Dermis blood vessel endothelial cell (primary cell): ENCODE measurements at places on chromosomes 1 and 21. TPM values are rescaled to one million over a fixed set of nuclear protein-coding genes. Genes with fewer than 3 reads are reported as not detected.

DNA sequence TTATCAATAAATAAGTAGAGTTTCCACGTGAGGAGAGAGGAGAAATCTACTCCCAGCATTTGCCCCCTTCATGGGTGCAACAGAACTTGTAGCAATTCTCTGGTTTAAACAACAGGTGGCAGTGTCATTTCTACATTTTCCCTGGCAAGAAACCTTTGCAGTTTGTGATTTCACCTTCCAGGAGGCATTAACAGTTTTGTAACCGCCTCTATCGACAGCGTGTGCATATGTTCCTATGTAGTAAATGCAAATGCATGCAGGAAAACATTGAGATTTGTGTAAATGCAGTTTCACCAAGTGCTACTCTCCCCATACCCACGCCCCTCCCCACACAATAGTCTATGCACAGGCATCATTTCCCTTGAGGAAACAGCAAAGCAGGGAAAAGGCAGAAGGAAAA is 494.7 kb downstream of the SMYD3 start:
- DNase-seq = peak; percentile 74

- peak; percentile 1 for DNase-seq
These were observed 64.4 kb upstream of the PTGFR start for GRCh38 chr1:78426408-78426807.

- DNase-seq = no peak
These were observed 131.8 kb downstream of the MIS18A start for GRCh38 chr21:32147041-32147440.

DNA sequence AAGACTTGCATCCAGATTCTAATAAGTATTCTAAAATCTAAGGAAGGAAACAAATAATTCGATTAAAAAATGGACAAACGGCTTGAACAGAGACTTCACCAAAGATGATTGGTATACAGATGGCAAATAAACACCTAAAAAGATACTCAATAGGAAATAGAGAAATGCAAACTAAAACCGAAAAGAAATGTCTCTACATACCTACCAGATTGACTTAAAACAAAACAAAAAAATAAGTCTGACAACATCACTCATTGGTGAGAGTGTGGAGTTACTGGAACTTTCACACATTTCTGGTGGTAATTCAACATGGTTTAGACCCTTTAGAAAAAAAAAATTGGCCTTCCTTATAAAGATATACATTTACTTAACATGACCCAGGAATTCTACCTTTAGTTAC is 869.8 kb downstream of the TTLL7 start:
- DNase-seq = no peak

- peak; percentile 69 for DNase-seq
These were observed 3.5 kb upstream of the PIGV start for GRCh38 chr1:26784023-26784871.

GRCh38 chr1:231690059-231690458 is 63.5 kb downstream of the DISC1 start:
- no peak for DNase-seq

GRCh38 chr1:85240643-85241042 is 18.8 kb downstream of the C1orf52 start:
- DNase-seq = peak; percentile 5

The VANGL2 gene
- total RNA-seq = under 0.01 and 0.05 TPM in 2 replicates
